ENCODE measurements at places on chromosomes 7 and 10.

DNA sequence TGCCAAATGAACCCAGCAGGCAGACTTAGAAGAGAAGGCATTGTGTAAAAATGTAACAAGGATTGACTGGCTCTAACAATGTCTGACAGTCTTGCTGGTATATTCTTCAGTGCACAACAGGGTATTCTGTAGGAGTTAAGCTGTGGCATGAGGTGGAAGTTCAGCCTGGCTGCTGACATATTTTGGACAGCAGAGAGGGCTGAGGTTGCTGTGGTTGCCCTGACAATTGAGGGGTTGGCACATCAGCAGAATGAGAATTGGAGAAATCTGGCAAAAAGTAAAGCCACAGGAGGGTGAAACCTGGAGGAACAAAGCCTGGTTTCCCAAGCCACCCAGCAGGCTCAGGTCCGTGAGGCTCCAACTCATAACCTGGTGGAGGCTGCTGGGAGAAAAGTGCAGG lies 220.2 kb downstream of the JAZF1 start:
- no peak for DNase-seq

- DNase-seq: no peak
Measured at GRCh38 chr7:16951483-16952080, 69.8 kb upstream of the AGR3 start.

GRCh38 chr10:103295374-103296015 lies 18.6 kb downstream of the INA start:
- DNase-seq: no peak

DNA sequence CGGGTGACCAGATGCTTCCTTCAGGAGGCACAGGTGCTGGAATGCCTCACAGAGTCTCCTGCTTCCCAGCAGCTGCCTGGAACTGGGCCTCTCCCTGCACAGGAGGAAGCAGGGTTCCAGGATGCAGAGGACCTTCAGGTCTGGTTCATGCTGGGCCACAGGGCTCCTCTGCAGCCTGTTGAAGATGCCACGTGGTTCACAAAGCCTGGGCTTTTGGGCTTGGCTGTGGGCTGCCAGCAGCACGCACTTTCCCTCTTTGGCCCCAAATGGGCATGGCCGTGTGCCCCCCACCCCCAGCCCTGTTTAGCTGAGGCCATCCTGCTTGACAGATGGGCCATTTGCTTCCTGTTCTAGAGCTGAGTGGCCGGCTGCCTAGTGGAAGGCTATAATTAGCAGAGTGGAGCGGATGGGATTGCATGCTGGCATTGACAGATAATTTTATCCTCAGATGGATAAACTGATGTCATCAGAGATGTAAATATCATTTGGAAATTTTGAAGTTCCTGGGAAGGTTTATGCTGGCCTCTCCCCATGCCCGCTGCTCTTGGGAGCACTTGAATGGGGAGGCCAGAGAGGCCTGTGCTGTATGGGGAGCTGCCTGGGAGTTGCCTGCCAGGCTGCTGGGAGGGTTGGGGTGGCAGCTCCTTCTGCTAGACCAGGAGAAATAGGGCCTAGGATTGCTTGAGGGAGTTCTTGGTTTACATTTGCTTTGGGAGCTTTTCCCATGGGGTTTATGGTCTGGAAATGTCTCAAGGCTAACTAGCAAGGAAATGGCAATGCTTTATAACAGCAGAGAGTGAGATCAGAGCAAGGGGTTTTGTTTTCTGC lies 28.2 kb downstream of the TSPAN15 start:
- no peak for DNase-seq

- no peak for DNase-seq
Measured at GRCh38 chr10:36880898-36881297, 244.5 kb upstream of the ANKRD30A start.
